Nucleus accumbens (tissue), 56 donors: ENCODE measurements at places on chromosomes 4 and X.

DNA sequence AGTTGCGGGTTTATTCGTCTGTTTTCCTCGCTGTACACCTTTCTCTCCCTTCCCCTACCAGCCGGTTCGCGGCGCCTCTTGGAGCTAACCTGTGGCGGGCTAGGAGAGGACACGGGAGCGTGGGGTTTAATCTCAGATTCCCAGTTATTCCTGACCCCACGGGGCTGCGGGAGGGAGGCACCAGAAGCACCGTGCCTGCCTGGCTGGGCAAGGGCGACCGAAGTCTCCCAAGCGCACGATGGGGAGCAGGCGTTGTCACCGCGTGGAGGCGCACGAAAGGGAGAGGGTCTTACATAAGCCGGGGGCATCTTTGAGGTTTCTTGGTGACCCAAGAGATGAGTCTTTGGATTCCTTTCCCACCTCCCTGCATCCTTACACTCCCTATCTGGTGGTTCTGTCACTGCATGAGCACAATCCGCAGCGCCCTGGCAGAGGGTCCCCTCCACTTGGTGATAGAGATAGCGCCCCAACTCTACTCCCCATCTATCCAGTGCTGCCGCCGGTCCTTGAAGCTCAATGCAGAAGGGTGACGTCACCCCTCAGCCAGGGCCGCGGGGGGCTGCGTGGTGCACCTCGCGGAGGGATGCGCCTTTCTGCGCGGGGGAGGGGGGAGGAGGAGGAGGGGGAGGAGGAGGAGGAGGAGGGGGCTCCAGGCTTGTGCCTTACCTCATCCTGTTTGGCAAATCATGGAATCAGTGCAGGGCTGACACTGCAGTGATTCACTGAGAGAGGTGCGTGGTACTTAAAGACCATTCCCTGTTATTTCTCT lies 793 bp downstream of the TSPAN7 start:
- peak; percentile 39 for DNase-seq

DNA sequence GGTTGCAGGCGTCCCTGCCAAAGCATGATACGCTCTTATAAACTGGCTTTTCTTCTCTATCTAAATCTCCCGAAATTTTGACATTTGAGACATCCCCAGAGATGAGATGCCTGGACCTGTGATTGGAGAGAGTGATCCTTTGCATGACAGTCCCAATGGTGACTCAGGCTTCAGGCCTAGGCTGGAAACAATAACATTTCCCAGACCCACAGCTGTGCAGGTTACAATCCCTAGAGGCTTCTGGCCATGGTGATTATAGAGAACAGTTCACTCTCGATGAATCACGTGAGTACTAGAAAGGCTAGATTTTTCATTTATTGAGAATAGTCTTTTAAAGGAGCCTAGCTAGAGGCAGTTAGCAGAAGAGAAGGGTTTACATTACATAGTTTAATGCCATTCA lies 75.9 kb downstream of the SPATA18 start:
- DNase-seq = no peak

DNA sequence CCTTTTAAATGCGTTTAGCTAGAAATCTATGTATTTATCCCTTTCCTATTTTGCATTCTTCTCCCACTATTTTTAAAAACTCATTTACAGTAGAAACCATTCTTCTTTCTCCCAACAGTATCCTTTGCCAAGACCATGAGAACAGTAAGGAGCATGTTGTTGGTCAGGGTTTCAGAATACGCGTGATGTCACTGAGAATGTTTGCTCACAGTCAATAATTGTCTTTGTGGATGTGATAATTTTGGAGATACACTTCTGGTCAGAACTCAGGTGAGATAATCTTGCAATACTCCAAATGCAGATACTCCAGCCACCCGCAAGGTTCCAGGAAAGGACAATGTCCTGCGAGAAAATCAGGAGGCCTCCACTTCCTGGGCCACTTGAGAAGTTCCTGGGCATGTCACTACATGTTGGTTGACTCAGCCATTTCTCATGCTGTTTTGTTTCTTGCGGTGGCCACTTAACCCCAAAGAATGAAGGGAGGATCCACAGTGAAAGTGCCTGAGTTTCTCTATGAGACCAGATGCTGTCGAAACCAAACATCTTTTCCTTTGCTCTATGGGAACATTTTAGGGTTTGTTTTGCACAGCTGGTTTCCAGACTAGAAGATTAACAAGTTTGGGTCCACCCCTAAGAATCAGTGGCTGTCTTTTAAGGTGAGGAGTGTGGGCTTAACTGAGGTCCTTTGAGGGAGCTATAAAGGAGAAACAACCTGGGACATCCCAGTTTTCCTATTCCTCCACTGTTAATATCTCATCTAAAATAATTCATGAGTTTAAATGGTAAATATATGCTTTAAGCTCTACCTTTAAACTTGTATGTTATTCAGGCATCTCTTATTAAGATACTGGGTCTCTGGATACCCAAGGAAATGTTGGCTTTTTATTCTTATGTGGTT lies 116.0 kb downstream of the SOWAHB start:
- DNase-seq = no peak

- no peak for DNase-seq
These were observed 707.0 kb upstream of the ACTRT1 start for GRCh38 chrX:128759177-128759576.

- no peak for DNase-seq
These were observed 149.5 kb downstream of the SHROOM3 start for GRCh38 chr4:76584241-76585152.

DNA sequence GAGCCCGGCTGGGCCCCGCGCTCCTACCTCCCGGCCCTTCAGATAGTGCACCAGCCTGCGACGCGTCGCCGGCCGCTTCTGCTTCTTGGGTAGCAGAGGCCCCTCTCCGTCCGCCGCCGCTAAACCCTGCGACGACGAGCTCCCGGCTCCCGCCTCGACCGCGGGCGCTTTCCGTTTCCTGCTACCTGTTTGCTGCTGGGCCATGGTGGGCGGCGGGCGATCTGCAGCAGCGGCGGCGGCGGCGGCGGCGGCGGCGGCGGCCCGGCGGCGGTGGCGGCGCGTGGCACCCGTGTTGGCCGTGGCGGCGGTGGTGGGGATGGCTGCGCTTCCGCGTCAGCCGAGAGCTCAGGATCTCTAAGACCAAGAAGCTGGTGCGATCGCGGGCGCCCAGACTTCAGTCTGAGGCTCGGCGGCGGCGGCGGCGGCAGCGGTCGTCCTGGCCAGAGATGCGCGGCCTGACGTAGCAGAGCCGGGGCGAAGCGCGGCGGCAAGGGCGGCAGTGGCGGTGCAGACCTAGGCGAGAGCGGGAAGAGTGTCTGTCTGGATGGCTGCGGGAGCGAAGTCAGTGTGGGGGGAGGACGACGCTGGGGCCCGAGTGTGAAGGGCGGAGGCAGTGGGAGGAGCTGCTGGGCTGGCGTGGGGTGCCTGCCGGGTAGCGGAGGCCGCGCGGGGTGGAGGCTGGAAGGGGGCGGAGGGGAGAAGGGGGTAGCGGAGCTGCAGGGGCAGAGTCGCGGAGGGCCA lies at the start of gene DCAF12L2:
Gene DCAF12L2, minus strand, starts transcription at position 569 of the 741 bp plus-strand sequence. Its CDS starts 365 bp downstream, at position 204.
- DNase-seq = no peak

DNA sequence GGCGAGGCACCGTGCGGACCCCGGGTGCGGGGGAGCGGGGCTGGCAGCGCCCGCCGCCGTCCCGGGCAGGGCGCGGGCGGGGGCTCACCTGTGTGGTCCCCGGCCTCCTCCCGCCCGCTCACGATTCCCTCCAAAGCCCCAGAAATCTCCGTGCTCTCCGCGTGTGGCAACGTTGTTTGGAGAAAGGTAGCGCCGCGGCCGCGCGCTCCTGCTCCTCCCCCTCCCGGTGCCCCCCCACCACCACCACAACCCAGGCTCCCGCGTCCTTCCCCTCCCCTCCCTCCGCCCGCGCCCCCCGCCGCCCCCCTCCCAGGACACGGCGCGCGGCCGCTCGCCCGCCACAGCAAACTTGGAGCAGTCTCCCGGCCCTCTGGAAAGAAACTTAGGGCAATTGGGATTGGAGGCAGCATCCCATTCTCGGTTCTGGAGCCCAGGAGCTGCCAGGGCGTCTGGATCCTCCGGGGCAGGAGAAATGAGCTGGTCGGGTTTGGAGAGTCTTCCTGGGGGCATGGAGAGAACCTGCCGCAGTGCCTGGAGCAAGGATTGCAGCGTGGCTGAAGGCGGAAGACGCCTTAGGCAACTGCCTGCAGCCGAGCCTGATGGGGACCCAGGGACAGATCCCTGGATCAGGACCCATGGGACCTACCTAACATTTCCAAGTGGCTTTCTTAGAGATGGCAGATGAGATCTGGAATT lies 855 bp downstream of the KLF3 start:
- DNase-seq = peak; percentile 59

DNA sequence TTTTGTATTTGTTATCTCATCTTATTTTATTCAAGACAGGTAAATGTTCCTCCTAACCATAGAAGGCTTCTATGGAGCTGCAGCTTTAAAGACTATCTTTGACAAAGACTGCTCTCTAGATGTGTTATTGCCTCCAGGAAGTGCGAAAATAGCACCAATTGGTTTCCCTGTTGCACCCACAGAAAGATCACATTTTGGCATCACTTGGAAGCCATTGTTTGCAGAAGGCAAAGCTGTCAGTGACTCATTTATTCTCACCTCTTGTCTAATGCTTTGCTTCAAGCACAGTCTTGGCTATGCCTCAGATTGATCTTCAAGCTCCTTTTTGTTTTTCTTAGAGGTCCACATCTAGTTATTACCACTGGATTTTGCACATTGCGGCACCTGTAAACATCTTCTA lies 150.3 kb downstream of the PCDH7 start:
- no peak for DNase-seq

DNA sequence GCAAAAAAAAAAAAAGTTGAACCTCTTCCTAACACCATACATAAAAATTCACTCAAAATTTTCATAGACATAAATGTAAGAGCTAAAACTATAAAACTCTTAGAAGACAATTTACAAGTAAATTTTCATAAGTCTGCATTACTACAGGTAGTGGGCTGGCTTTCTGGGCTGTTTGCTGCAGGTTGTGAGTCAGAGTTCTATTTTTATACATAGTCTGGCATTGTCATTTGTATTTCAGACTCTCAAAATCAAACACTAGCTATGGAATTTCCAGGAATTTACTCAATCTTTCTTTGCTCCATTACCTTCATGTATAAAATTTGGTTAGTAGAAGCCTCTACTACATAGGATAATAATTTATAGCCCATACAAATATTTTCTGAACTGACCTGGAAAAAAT lies 227.2 kb downstream of the COX18 start:
- no peak for DNase-seq

DNA sequence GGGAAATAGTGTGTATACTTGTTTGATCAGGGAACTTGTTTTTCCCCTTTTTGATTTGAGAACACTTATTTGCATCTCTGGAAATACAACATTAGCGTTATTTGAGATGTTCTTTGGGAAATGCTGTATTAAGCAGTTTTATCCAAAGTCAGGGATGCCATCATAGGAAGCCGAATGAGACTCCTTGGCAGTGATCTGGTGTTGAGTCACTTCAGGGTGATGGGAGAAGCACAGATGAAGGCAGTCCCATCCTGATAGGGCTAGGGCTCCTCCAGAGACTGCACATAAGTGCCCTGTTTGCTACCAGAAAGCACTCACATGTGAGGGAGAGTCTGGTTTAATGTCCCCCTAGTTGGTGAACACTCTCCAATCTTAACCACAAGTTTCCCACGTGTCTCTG lies 62.3 kb downstream of the IL1RAPL1 start:
- DNase-seq = no peak

GRCh38 chrX:50881028-50881427 lies 29.5 kb upstream of the BMP15 start:
- DNase-seq = no peak

DNA sequence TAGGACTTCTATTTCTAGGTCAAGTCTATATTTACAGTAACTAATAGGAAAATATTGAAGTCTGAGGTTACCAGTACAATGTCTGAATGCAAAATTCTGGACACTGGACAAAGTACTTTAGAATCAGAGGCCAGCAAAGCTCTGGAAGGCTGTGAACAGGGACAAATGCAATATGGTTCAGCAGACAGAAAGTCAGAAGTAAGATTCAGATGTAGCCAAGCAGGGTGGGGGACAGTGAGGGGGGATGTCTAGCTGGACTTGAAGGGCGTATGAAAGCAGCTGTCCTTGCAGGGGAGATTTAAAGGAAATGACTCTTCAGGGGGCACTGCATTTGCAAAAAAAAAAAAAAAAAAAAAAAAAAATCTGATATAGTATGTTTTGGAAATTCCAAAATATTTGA lies 2.9 kb downstream of the SORBS2 start:
- no peak for DNase-seq

GRCh38 chr4:38034986-38035882 lies 75.0 kb downstream of the PTTG2 start:
- DNase-seq = no peak

DNA sequence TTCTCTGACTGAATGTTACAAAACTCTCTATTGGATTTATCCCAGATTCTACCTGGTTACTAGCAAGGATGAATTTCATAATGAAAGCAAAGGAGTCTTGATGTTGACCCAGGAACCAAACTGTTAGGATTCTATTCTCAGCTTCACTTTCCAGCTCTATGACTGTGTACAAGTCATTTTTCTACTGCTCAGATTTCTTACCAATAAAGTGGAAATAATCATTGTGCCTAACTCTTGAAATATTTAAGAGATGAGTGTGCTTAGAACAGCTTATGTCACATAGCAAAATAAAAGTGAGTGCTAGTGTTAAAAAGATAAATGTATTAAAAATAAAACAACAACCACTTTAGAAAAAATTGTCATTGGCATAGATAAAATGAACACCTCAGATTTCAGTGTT lies 45.6 kb downstream of the EPHA5 start:
- DNase-seq = no peak
